ENCODE measurements at places on chromosomes 6 and 20.

GRCh38 chr6:17360564-17360963, 32.8 kb upstream of the CAP2 start:
- DNase-seq: no peak

DNA sequence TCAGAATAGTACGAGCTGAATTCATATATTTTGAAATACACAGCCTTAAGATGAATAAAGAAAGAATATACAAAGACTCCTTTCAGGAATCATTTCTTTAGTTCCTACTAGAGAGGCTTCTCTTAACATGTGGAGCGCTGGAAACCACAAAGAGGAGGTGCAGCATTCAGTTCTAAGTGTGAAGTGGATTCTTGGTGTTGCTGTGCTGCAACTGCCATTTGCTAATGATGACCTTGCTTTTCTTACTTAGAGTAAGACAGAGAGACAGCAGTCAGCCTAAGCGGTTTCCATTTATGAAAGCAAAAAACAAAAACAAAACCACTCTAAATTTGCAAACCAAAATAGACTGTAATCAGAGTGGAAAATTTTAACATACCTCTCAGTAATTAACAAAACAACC, 629.0 kb downstream of the EPHA7 start:
- no peak for DNase-seq

DNA sequence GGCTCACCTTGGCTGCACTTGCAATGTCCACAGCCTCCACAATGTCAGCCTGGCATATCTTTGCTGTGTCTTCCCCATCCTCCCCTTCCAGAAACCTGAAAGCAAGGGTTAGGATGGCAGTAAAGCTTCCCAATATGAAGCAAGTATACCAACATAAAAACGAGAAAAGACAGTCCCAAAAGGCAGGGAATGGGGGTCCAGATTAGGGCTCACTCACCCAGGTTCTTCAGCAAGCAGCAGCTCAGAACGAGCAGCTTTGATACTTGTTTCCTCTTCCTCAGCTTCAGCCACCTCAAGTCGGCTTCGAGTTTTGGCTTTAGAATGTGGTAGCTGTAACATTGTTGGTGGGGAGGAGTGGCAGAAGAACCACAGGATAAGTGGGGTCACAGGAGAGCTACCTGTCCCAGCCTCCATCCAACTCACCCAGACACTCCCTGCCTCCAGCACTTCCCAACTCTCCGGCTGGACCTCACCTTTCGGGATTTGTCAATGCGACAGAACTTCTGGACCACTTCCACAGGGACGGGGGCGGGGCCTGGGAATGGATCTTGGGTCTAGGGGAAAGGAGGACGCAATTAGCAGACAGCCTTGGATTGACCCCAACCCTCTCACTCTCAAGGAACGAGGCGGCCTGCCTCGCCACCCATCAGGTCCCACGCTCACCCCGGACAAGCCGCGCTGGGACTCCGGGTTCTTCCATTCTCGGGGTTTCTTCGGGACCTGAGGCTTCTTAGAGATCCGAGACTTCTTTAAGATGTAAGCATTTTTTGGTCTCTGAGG, 708 bp downstream of the WDR46 start:
- no peak for DNase-seq

- no peak for DNase-seq
These were observed 26.5 kb downstream of the VNN1 start for GRCh38 chr6:132687306-132687705.

- no peak for DNase-seq
These were observed 9.4 kb upstream of the TRIB3 start for GRCh38 chr20:370977-371754.

- DNase-seq: no peak
These were observed 8.5 kb downstream of the STAU1 start for GRCh38 chr20:49179368-49180277.

DNA sequence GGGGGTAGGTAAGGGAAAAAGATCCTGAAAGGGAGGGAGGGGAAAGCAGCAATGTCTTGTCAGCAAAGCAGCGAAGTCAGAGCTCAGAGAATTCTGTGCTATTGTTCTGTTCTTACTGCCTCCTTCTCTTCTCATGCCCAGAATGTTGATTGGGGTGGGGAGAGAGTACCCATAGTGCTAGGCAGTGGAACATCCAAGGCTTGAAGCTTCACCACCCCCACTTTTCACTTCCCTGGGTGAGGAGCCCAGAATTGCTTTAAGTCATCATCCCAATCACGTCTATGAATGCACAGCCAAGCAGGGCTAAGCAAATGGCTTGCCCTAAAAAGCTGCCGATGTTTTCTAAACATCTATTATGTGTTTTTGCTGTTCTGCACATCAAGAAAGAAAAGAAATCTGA, 16.5 kb downstream of the REPS1 start:
- DNase-seq: no peak

DNA sequence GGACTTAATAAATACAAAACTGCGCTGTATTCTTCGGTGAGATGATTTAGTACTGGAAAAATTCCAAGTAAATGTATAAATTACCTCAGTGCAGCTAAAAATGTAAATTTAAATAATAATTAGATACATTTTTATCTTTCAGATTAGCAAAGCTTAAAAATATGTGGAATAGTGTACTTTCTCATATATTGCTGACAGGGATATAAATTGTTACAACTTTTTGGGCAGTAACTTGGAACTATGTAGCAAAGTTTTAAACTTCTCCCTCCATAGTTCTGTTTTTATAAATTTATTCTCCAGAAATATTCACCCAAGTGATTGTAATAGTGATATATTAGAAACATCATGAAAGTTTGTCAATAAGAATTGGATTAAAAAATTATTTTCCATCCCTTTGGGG, 384.6 kb upstream of the CITED2 start:
- no peak for DNase-seq

DNA sequence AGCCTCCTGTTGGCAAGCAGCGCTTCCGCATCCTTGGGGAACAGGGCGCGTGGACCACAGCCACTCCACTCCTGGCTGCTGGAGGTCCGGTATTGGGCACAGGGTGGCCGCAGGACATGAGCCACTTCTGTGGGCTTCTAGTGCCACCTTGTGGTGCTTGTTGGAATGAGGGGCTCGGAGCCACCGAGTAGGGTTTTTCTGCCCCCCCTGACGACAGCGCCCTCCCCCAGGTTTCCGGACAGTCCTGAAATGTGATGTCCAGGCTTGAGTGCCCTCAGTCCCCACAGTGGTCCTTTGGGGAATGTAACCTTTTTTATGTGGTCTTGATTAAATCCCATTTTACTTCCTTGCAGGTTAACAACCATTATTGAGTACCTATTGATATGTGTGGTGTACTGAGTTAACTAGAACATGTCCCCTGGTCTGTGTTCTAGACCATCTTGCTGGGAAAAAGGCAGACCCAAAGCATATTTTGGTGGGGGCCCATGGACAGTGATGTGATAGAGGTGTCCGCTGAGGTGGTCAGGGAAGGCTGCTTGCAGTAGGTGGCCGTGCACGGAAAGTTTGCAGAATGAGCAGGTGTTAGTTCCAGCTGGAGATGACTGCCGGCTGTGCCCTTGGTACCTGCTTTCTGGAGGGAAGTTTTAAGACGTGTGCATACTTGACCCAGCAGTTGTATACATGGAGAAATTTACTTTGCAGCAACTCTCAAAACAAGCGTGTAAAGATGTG, 70.0 kb downstream of the PTPN1 start:
- DNase-seq: peak; percentile 64

DNA sequence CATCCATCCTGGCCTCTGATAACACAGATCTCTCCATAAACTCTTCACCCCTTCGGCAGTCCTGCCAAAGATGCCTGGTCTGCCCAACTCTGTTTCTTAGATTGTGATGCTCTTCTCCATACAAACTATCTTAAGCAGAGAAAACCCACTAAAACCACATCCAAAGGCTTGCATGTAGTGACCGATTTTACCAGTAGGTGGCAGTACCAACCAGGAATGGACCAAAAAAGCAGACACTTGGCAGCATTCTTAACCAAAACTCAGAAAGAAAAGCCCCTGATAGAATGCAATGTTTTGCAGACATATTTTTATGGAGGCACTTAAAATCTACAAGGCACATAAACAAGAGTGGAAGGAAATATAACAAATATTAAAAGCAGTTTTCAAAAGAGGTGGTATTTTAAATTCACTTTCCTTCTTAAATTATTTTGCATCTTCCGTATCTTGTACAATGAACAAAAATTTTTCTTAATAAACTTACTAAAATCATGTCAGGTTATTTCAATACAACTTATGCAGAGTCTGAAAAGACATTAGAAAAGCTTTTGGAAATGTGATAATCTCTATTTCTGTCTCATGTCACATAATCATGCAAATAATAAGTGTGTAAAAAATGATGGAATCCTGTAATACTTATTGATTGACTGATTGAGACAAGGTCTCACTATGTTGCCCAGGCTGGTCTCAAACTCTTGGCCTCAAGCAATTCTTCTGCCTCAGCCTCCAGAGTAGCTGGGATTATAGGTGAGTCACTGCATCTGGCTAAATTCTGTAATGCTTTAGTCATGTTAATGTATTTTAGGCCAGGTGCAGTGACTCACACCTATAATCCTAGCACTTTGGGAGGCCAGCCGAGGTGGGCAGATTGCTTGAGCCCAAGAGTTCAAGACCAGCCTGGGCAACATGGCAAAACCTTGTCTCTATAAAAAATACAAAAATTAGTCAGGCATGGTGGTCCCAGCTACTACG, 29.4 kb downstream of the LRP11 start:
- peak; percentile 59 for DNase-seq

Measured in T1000 (cell line).